ENCODE measurements at places on chromosomes 12 and 14. TPM values are rescaled to one million over a fixed set of nuclear protein-coding genes. Genes with fewer than 3 reads are reported as not detected.
A peak's percentile ranks its signal among the peaks of the same experiment; 100 is the strongest.

Gene DUSP6
- 43.0 TPM for total RNA-seq

Gene VDR
- 0.77 TPM for total RNA-seq

Gene OTX2
- 0.22 TPM for total RNA-seq

Gene KRT6B
- 0.14 TPM for total RNA-seq

Gene TAS2R10
- 1.7 TPM for total RNA-seq

Gene BDKRB2
- total RNA-seq: 3.6 TPM

Gene CCDC197
- total RNA-seq: not detected

Gene PTPRR
- total RNA-seq: 0.95 TPM

Gene CLMN
- total RNA-seq: 23.0 TPM

Gene KRT73
- not detected for total RNA-seq

Gene TAS2R31
- total RNA-seq: 4.3 TPM

Gene OR6C2
- not detected for total RNA-seq

DNA sequence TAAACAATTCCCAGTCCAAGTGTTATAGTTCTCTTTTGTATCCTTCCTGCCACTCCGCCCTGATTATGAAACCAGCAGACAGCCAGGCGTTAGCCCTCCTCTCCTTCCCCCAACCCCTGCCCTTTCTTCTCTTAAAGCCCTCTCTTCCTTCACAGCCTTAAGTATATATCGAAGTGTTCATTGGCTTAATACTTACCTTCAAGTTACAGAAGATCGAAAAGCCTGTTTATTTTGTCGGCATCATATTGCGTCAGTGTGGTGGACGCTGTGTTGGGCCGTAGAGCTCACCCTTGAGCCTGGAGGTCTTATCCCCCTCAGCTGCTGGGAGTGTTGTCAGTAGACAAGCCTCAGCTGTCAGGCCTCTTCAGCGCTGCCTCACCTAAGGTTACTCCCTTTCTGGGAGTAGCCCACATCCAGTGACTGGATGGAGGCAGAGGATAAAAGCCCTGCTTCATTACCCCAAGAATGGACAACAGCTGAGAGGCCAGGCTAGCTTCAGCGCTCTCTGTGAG lies 36.2 kb downstream of the CMAS start:
- H3K4me1 ChIP-seq: no peaks in the 10 kb centered on the region
- no peak for DNase-seq
- H3K27me3 ChIP-seq: peaks cover 3% of the 10 kb centered on the region

GRCh38 chr12:51970904-51971646 lies 19.6 kb downstream of the ACVR1B start:
- H3K4me1 ChIP-seq: peaks cover 39% of the 10 kb centered on the region
- peak overlapping the region; percentile 8 for H3K27ac ChIP-seq
- no peak overlapping the region for H3K4me3 ChIP-seq
- DNase-seq: no peak
- peaks cover 10% of the 10 kb centered on the region for H3K36me3 ChIP-seq
- no peaks in the 10 kb centered on the region for H3K27me3 ChIP-seq

- DNase-seq: no peak
- H3K4me1 ChIP-seq: peaks cover 23% of the 10 kb centered on the region
- no peak overlapping the region for H3K27ac ChIP-seq
- H3K4me3 ChIP-seq: no peak overlapping the region
- H3K27me3 ChIP-seq: peaks cover 7% of the 10 kb centered on the region
Observed at GRCh38 chr12:111769599-111769998, 2.9 kb downstream of the ALDH2 start.

- no peaks in the 10 kb centered on the region for H3K36me3 ChIP-seq
- no peak for DNase-seq
- no peaks in the 10 kb centered on the region for H3K27me3 ChIP-seq
- no peaks in the 10 kb centered on the region for H3K4me1 ChIP-seq
Observed at GRCh38 chr14:30085943-30086342, 158.3 kb upstream of the PRKD1 start.

DNA sequence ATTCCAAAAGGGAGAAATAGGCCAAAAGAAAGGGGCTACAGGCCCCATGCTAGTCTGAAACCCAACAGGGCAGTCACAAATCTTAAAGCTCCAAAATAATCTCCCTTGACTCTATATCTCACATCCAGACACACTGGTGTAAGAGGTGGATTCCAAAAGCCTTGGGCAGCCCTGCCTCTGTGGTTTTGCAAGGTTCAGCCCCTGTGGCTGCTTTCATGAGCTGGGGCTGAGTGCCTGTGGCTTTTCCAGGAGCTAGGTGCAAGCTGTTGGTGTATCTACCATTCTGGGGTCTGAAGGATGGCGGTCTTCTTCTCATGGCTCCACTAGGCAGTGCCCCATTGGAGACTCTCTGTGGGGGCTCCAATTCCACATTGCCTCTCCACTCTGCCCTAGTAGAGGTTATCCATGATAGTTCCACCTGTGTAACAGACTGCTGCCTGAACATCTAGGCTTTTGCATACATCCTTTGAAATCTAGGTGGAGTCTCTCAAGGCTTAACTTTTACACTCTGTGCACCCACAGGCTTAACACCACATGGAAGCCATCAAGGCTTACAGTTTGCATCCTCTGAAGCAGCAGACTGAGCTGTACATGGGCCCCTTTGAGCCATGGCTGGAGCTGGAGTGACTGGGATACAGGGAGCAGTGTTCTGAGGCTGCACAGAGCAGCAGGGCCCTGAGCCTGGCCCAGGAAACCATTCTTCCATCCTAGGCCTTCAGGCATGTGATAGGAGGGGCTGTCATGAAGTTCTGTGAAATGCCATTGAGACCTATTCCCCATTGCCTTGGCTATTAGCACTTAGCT lies 66.5 kb upstream of the ABCD2 start:
- DNase-seq: no peak
- H3K4me1 ChIP-seq: no peaks in the 10 kb centered on the region
- H3K4me3 ChIP-seq: no peak overlapping the region
- H3K27me3 ChIP-seq: no peaks in the 10 kb centered on the region
- H3K27ac ChIP-seq: no peak overlapping the region
- no peaks in the 10 kb centered on the region for H3K36me3 ChIP-seq

DNA sequence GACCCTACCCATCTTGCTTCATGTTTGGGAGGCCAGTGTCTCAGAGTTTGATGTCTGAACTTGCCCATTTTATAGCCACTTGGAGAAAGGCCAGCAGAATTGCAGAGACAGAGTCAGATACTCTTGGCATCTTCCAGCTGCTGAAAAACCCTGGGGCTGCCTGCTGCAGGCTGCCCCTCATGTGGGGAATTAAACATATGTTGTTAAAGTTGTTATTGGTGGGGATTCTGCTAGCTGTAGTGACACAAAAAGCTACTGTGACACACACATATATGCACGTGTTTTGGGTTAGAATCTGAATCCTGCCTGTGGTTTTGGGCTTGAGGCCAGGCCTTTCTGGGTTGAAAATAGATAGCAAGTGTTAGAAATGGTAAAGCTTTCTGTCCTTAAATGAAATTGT lies 1288.4 kb downstream of the AACS start:
- no peaks in the 10 kb centered on the region for H3K36me3 ChIP-seq
- no peaks in the 10 kb centered on the region for H3K27me3 ChIP-seq
- no peaks in the 10 kb centered on the region for H3K4me1 ChIP-seq
- H3K4me3 ChIP-seq: no peak overlapping the region
- DNase-seq: no peak

DNA sequence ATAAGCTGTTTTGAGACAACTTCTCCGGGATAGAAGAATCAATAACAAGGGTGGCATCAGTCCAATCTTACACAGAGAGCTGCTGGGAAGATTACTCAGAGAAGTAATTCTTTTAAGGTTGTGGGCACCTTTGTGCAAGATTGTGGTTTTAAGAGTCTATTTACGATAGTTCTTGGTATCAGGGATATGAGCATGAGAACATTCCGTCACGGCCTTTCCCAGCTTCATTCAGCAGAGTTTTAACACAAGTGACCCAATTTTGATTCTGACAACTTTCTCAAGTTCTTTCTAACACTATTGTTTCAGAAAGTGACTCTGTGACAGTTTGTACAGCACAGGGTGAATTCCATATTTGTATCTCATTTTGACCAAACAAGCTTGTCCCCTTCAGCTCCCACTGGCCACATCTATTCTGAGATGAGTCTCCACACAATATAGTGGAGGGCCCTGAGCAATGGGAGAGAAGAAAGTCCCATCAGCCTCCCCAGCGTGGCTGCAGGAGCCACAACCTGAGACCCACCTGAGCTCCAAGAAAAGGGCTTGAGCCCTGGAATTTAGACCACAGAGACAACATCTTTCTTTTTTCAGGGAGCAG lies 869.2 kb downstream of the TMEM121 start:
- no peak overlapping the region for H3K4me3 ChIP-seq
- no peaks in the 10 kb centered on the region for H3K4me1 ChIP-seq
- H3K27me3 ChIP-seq: no peaks in the 10 kb centered on the region
- no peak for DNase-seq
- peaks cover 3% of the 10 kb centered on the region for H3K36me3 ChIP-seq

GRCh38 chr14:89215531-89215930 lies 201.5 kb downstream of the FOXN3 start:
- H3K36me3 ChIP-seq: peaks cover 10% of the 10 kb centered on the region
- DNase-seq: no peak
- H3K4me3 ChIP-seq: peak overlapping the region; percentile 58
- no peaks in the 10 kb centered on the region for H3K27me3 ChIP-seq

- no peak for DNase-seq
- peaks cover 4% of the 10 kb centered on the region for H3K27me3 ChIP-seq
- no peaks in the 10 kb centered on the region for H3K36me3 ChIP-seq
Observed at GRCh38 chr12:72612171-72612570, 340.0 kb downstream of the TRHDE start.

GRCh38 chr12:19771858-19772257 lies 332.6 kb downstream of the AEBP2 start:
- DNase-seq: no peak
- H3K27me3 ChIP-seq: peaks cover 16% of the 10 kb centered on the region
- no peaks in the 10 kb centered on the region for H3K4me1 ChIP-seq
- H3K4me3 ChIP-seq: no peak overlapping the region

GRCh38 chr14:52253503-52253902 lies 14.0 kb upstream of the PTGDR start:
- H3K27me3 ChIP-seq: peaks cover 4% of the 10 kb centered on the region
- H3K4me1 ChIP-seq: peaks cover 3% of the 10 kb centered on the region
- DNase-seq: no peak
- H3K4me3 ChIP-seq: no peak overlapping the region
- H3K36me3 ChIP-seq: no peaks in the 10 kb centered on the region
- no peak overlapping the region for H3K27ac ChIP-seq

- no peaks in the 10 kb centered on the region for H3K27me3 ChIP-seq
- no peaks in the 10 kb centered on the region for H3K36me3 ChIP-seq
- peak overlapping the region; percentile 34 for H3K4me3 ChIP-seq
- H3K27ac ChIP-seq: no peak overlapping the region
- peaks cover 15% of the 10 kb centered on the region for H3K4me1 ChIP-seq
Observed at GRCh38 chr12:65779091-65779642, 45.1 kb upstream of the HMGA2 start.

DNA sequence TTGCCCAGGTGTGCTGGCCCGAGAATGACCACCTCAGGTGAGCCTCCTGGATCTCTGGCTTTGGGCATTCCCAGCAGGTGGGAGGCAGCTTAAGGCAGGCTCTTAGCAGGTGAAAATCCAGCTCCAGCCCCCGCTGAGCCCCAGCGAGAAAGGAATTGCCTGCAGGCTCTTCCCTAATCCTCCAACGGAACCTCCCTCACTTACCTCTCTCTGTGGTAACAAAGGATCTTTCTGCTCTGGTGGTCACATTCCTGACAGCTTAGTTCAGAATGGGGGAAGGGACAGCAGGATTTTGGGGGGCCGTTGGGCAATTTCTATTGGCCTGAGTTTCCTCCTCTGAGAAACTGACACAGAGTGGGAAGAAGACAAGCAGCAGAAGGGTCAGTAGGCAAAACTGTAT lies 116.0 kb upstream of the LHX5 start:
- H3K36me3 ChIP-seq: no peaks in the 10 kb centered on the region
- H3K4me1 ChIP-seq: no peaks in the 10 kb centered on the region
- peaks cover 91% of the 10 kb centered on the region for H3K27me3 ChIP-seq
- no peak for DNase-seq
- no peak overlapping the region for H3K27ac ChIP-seq

DNA sequence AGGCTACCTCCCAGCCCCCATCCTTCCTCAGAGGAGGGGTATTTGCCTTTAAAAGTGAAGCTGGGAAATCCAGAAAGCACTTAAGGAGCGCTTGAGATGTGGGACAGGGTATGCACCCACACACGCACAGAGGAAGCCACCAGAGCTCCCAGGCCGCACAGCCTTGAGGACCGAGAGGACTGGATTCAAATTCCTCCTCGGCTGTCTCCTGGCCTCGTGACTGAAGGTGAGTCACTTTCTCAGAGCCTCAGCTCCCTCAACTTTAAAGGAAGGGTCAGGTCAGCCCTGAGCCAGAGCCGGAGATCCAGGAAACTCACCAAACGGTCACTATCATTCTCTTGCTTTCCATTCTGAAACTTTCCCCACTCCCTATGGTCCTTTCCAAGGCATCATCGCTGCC lies 37.6 kb downstream of the BCL11B start:
- H3K4me3 ChIP-seq: peak overlapping the region; percentile 67
- no peak overlapping the region for H3K27ac ChIP-seq
- H3K36me3 ChIP-seq: peaks cover 5% of the 10 kb centered on the region

GRCh38 chr12:30965613-30965985 lies 39.1 kb downstream of the TSPAN11 start:
- H3K27ac ChIP-seq: no peak overlapping the region
- no peak overlapping the region for H3K4me3 ChIP-seq
- peaks cover 19% of the 10 kb centered on the region for H3K36me3 ChIP-seq
- no peak for DNase-seq
- H3K4me1 ChIP-seq: peaks cover 8% of the 10 kb centered on the region

GRCh38 chr14:64704143-64704742 lies at the start of gene PLEKHG3:
TSS of gene PLEKHG3 (plus strand) at chr14:64704424. CDS start at chr14:64727632, 23,208 bp downstream.
- H3K4me3 ChIP-seq: peak within 1 kb of the TSS; percentile 92
- H3K27me3 ChIP-seq: peaks cover 13% of the 10 kb centered on the region
- H3K27ac ChIP-seq: peak within 1 kb of the TSS; percentile 86
- H3K36me3 ChIP-seq: peaks cover 8% of the 10 kb centered on the region
- H3K4me1 ChIP-seq: peaks cover 57% of the 10 kb centered on the region

GRCh38 chr14:21192447-21192822 lies 36.6 kb upstream of the OR5AU1 start:
- peaks cover 2% of the 10 kb centered on the region for H3K27me3 ChIP-seq
- no peaks in the 10 kb centered on the region for H3K36me3 ChIP-seq
- H3K4me1 ChIP-seq: no peaks in the 10 kb centered on the region
- H3K27ac ChIP-seq: no peak overlapping the region
- no peak overlapping the region for H3K4me3 ChIP-seq
- DNase-seq: no peak

GRCh38 chr12:9378430-9378835 lies 170.2 kb upstream of the PZP start:
- peaks cover 8% of the 10 kb centered on the region for H3K27me3 ChIP-seq
- no peak overlapping the region for H3K4me3 ChIP-seq
- no peak for DNase-seq
- no peaks in the 10 kb centered on the region for H3K4me1 ChIP-seq
- peaks cover 4% of the 10 kb centered on the region for H3K36me3 ChIP-seq

GRCh38 chr14:101772770-101773169 lies 11.3 kb downstream of the PPP2R5C start:
- peak overlapping the region; percentile 64 for H3K27ac ChIP-seq
- H3K36me3 ChIP-seq: no peaks in the 10 kb centered on the region
- peaks cover 9% of the 10 kb centered on the region for H3K4me1 ChIP-seq
- peaks cover 2% of the 10 kb centered on the region for H3K27me3 ChIP-seq
- no peak for DNase-seq

All from type B pancreatic cell (in vitro differentiated cells).